MCF 10A (cell line): ENCODE measurements at places on chromosomes 6 and 20.

DNA sequence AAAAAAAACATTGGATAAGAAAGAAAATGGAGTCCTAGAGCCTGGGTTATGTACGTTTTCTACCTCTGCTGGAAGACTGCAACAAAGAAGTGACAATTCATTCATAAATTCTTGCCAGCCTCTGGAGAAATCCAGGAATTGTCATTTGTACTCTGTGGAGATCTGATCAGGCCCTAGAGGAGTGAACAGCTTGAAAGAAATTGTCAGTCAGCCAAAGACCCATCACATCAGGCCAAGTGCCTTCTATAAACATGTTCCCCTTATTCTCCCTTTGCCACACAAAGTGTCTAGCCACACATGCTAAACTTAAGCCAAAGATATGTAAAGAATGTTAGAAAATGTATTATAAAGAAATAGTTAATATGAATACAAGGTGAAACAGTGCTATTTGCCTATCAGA is 152.4 kb downstream of the ADAT2 start:
- DNase-seq, result no peak

- DNase-seq, result no peak
These were observed 14.6 kb downstream of the RRBP1 start for GRCh38 chr20:17667445-17667844.

- no peak for DNase-seq
These were observed 576.4 kb downstream of the HDGFL1 start for GRCh38 chr6:23145781-23146180.

- no peak for DNase-seq
These were observed 329.6 kb upstream of the RSPO3 start for GRCh38 chr6:126788861-126789365.

DNA sequence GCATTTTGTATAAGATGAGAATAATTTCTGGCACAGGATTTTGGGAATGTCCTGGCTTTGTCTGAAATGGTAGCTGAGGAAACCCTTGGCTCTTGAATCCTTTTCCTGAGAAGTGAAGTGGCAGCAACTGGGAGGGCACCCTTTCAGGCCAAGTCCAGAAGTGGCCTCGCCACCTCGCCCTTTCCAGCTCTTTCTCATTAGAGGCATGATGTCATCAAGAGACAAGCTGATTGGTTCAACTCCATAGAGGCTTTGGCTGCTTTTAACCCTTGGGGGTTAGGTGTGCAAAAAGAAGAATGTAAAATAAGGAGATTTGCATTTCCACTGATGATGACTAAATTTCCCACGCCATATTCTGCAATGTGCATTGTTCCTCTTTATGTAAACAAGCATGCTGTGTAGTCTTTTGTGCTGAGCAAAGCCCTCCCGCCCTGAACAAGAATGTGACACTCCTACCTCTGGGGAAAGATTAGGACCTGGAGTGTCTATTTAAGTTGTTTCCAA is 116.5 kb downstream of the TCP11 start:
- peak; percentile 65 for DNase-seq

DNA sequence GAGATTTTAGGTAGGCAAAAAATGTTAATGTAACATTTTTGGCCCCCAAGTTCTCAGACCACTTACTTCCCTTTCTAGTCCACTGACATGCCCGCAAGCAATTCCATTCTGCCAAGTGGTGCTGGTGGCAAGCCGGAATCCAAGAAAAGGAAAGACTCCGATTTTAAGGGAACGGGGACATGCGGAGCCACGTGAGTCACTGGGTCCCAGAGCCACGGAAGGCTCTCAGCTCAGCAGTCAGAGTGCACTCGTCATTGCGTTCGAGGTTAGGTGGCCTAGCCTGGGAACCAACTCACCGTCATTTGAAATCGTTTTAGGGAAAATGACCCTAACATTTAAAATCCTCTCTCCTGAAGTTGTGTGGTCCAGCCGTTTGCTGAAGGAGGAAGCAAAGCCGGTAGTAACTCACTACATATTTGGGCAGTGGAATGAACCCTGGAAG is 711 bp upstream of the SIRT5 start:
- DNase-seq, result peak; percentile 45

- DNase-seq, result no peak
These were observed 869.0 kb upstream of the ADGRB3 start for GRCh38 chr6:67766057-67766456.

DNA sequence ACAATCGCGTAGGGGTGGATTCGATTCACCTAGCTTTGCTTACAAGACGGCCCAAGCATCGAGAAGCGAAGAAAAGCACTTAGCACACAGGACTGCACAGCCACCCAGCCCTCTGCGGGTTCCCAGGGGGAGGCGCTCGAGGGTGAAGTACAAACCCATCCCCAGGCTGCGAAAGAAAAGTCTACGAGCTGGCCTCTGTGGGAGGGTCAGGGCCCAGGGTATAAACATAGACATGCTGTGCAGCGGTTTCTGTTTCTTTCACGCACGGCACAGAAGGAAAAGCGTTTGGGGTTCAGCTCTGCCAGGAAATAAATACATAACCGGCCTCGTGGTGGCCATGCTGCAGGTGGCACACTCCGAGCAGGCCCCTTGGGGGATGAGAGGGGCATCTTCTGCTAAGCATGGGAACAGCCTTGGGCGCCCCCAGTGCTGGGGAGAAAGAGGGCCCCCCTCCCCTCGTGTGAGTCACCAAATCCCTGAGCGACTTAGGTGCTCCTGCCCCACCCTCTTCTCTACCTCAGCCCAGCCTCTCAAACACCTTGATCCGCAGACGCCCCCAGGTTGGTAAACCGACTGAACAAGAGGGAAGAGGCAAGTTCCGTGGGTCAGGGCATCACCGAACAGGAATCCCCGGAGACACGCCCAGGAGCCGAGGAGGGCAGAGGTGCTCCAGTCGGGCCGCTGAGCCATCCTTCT is 91.6 kb upstream of the RIPOR2 start:
- DNase-seq, result no peak

DNA sequence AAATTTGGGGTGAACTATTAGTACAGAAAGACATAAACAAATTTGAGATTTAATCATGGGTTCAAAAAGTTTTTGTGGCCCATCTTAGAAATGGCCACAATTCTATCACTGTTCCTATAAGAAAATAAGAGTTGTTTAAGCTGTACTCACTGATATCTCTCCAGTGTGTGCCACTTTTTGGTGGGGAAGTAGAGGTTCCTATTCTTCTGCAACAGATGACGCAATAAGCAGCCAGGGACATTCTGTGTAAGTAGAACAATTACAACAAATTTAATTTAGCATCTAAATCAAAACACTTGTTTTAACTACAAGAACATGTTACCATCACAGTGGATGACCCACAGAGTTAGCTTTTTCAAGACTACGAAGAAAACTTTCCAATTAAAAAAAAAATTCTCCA is 9.9 kb downstream of the SERAC1 start:
- DNase-seq, result no peak

GRCh38 chr20:63084563-63084927 is 77.8 kb upstream of the BHLHE23 start:
- no peak for DNase-seq

GRCh38 chr20:1209447-1210387 is 6.5 kb downstream of the C20orf202 start:
- no peak for DNase-seq

GRCh38 chr6:106564476-106564875 is 64.8 kb downstream of the RTN4IP1 start:
- no peak for DNase-seq

DNA sequence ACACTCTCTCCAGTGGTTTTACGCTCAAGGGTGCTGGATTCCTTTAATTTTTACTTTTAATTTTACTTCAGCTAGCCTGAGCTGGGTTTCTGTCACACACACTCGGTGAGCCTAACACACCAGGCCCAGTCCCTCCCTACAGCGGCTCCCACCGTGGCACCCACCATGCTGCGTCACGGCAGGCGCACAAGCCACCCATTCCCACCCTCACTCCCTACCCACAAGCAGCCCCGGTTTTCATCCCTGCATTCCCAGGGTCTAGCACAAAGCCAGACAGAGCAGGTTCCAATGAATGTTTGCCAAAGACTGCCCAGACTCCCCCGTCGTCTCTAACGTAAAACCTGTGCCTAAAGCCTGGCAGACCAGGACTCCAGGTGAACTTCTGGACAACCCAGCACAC is 50.3 kb downstream of the MYH7B start:
- DNase-seq, result no peak

DNA sequence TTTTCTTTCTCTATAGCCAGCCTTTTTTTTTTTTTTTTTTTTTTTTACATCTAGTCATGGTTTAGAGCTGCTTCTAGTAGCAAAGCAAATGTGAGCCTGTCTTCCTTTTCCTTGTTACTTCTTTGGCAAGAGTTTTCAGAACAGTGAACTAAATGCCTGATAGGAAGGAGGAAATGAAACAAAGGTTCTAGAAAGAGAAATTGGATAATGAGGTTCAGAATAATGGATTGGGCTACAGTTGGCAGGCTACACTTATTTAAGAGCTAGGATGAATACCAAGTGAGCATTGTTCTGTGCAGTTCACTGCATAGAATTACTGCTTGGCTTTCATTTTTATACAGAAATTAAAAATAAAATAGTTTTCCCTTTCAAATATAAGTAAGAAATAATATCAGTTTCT is 78.6 kb downstream of the HIVEP1 start:
- no peak for DNase-seq

- peak; percentile 62 for DNase-seq
These were observed 215.2 kb downstream of the TMEM242 start for GRCh38 chr6:157107915-157108651.

- no peak for DNase-seq
These were observed 146.8 kb upstream of the UST start for GRCh38 chr6:148599967-148600426.

DNA sequence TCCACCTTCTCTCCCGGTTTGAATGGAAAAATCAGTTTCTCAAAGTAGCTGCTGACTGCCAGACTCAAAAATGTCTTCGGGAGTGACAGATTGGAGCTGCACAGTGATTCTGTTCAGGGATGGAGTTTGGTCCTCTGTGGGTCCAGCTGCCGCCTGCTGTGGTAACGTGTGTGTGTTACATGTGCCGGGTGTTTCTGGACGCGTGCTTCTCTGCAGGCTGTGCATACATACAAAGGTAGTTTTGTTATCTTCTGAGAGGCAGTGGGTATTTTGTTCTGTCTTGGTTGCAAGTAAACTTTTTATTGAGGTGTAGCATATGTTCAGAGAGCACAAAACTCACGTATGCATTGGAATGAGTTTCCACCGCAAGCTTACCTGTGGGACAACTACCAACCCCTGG is 41.3 kb upstream of the NAA20 start:
- DNase-seq, result peak; percentile 47

DNA sequence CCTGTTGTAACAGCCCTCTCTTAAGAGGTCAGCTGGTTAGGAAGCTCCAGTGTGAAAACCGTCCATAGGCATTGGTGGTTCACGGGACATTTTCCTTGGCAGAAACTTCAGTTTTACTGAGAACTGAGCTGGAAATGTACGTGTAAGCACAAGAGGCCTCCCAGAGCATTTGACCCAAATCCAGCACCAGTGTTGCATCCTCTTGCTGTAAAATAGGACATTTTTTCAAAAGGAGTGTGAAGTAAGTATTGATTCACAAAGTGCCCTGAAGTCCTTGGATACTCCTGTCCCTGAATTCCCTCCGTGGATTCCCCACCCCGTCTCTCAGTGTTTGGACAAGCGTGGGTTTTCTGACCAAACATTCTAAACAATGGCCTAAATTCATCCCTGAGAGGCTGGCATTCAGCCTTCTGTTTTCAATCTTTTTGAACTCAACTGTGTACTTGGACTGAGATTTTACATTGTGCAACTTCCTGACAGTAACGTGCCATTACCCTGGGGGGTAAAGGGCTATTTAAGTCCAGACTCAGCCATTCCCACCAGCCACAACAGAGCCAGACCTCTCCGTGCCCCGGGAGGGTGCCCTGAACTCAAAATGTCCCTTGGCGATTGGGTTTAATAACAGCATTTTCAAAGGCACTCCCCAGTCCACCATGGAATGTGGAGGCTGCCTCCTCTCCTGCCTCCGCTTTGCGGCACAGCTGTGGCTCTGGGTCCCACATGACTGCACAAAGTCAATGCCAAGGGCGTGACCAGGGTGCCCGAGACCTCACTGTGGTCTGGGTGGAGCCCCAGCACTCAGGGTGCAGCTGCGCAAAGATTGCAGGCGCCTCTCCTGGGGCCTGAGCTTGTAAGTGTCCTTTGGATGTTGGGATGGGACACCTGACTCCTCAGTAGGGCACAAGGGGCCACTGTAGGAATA is 92.7 kb upstream of the AFDN start:
- peak; percentile 72 for DNase-seq

GRCh38 chr20:64220891-64221527 is 34.5 kb upstream of the PCMTD2 start:
- DNase-seq, result no peak

DNA sequence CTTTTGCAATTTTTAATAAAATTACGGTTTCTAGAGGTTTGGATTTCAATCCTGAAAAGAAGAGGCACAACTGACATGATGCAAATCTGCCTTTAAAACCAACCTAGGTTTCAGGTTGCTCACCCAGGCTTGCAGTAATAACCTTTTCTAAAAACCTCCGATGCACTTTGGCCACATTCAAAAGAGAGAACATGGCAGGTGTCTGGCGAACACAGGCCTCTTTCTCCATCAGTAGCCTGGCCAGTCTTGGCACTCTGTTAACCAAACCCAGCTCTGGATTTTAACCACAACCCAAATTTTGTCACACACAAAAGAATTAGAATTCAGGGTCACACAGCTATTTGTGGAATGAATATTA is 55.8 kb upstream of the MAFB start:
- DNase-seq, result no peak

GRCh38 chr20:46128310-46129151 is 10.4 kb downstream of the CD40 start:
- no peak for DNase-seq

GRCh38 chr6:18823782-18824386 is 436.7 kb downstream of the RNF144B start:
- DNase-seq, result peak; percentile 56

DNA sequence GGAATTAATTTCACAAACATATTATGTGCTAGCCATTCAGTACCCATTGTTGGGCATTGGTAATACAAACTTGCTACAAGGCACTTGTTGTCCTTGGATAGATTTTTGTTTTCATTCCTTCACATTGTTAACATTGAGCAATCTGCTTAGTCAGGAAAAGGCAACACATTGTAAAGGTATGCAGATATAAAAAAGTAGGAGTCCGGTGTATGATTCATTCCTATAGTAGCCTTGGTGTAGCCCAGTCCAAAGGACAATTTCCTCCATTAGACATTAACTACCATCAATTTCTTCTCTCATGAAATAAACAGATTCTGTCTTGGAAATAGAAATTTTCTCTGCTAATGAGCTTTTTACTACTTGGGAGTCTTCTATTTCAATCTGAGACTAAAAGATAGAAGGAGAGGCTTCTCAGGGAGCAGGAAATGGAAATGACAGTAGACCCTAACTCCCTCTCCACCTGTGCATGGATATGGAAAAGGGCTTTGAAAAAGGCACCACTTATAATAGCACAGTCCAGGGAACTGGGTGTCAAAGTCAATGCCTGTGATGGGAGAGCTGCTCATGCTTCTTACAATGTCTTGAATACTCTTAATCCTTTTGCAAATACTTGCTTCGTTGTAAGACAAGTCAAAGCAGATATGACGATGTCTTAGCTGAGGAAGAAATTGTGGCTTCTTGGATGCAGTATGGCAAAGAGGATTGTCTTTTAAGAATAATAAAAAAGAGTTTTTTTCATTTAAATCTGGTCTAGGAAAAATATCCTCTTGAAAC is 369.4 kb upstream of the CITED2 start:
- peak; percentile 93 for DNase-seq

GRCh38 chr6:151772446-151772845 is 35.0 kb upstream of the ESR1 start:
- DNase-seq, result no peak

GRCh38 chr6:53567701-53568100 is 22.8 kb upstream of the GCLC start:
- DNase-seq, result no peak
